ENCODE measurements at places on chromosomes 1 and 21.
A peak's percentile ranks its signal among the peaks of the same experiment; 100 is the strongest.

DNA sequence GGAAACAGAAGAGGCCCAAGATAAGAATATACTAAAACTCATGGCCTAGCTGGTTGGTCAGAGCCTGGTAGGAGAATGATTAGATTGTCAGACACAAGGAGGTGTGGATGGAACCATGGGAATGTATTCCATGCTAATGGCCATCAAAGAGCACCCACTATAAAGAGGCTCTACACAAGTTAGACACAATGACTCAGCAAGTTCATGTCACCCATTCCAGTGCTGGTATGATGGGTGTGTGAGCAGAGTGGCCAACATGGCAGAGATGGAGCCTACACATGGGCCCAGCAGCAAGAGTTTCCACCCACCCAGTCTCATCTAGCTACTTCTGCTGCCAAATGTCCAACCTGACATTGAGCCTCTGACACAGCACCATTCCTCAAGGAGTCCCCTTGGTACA, 97.5 kb upstream of the COG2 start:
- DNase-seq = no peak

GRCh38 chr1:237186675-237187074, 144.7 kb downstream of the RYR2 start:
- DNase-seq = no peak

DNA sequence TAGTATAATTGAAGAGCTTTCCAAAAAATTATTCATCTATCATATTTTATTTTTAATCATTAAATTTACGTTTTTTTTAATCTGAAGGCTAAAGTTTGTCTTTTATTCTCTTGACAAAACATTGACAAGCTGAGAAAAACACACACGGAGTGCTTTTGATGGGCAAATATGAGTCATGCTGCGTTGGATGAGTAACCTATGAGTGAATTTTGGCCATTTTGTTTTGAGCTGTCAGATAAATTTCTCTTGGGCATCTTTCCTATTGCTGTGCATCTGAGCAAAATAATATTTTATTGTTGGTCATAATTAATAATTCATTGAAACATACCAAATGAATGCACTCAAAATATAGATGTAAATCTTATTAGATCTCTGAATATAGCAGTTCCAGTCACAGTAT, 1144.1 kb upstream of the ADGRL2 start:
- no peak for DNase-seq

GRCh38 chr1:161266202-161266601, 7.7 kb downstream of the PCP4L1 start:
- DNase-seq = no peak

DNA sequence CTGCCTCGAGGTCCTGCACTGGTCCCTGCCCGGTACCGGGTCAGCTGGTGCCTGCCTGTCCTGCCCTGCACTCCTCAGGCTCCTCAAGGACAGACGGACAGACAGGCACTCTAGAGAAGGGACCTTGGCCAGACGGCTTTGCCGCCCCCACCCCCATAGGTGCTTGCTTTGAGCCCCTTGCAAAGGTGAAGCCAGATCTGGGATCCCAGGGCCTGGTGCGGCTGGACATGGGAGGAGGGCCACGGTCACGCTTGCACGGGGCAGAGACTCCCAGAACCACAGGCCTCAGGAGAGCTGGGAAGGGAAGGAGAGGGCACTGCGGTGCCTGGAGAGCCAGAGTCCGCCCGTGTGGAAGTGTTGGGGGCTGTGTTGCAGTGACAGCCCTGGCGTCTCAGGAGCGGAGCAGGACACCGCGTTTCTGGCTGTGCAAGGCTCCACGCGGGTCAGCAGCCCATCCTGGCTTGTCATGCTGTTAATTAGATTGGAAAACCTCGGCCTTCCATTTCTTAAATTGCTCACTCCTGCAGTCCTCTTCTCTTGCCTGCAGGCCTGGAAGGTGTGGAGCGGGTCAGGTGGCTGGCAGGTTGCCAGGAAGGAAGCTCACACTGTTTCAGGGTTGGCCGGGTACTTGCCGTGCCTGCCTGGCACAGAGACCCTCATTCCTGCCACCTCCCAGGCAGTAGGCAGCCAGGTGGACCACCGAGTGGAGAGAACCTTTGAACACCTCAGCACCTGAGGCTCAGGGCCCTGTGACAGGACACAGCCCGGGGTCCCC, 16.3 kb downstream of the COL18A1 start:
- DNase-seq = no peak

GRCh38 chr1:81430955-81431623, 369.6 kb upstream of the ADGRL2 start:
- no peak for DNase-seq

GRCh38 chr1:155329980-155330598, 9.4 kb downstream of the RUSC1 start:
- no peak for DNase-seq

DNA sequence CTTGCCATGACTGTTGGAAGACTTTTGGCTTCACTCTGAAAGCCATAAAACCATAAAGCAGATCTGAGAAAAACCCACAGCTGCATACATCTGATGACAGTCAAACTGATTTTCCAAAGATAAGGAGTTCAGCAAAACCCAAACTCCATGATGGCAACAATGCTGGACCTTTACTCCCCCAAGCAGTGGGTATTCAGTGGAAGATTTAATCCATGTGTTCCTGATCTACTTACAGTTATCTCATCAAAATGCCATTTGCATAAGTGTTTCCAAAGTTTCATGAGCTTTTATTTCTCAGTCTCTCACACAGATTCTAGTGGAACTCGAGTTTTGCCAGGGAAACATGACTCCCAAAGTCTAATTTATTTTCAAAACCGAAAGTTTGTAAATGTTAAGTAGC, 184.9 kb downstream of the ZC3H11B start:
- no peak for DNase-seq

- DNase-seq = no peak
Measured at GRCh38 chr1:40847023-40847745, 15.0 kb downstream of the CITED4 start.

DNA sequence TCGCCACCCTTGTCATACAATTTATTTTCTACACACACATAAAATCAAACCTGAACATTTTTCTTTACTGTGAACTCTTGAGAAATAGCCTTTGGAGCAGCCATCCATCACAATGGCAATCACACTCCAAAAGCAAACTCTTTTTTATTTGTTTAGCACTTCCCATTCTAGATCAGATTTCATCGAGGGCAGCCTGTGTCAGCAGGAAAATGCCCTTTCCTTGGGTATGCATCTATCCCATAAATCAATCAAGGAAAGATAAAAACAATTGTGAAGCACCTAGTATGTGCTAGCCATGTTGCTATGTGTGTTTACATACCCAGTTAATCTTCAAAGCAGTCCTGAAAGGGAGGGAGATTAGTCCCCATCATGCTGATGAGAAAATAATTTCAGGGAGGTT, 484.1 kb upstream of the USP24 start:
- DNase-seq = no peak

- no peak for DNase-seq
Measured at GRCh38 chr1:8754993-8755392, 62.4 kb downstream of the RERE start.

DNA sequence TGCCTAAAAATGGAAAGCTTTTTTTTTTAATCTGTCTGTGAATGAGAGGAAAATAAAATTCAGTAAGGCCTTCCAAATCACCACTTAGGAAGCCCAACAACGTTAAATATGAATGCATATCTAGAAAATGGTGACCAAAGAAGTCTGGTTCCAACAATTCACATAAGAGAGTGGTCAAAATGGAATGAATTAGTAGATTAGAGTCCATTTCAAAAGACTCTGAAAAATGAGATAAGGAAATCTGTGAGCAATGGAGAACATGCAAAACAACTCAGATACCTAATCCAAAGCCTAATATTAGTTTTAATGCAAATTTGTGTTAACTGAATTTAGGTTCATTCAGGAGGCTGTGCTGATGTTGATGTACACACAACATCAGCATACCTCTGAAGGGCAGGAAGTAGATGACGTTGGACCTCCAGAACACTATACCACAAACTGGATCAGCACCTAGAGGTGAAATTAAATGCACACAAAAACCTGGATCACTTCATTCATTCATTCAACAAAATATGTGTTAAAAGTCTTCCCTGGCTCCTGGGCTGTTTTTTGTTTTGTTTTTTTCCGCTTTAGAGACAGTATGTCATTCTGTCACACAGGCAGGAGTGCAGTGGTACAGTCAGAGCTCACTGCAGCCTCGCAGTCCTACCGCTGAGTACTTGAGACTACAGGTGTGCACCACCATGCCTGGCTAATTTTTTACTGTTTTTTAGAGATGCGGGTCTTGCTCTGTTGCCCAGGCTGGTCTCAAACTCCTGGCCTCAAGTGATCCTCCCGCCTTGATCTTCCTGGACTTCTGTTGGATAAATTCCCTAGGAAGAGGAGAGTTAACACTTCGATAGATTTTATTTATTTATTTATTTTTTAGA, 4.9 kb upstream of the BRWD1 start:
- DNase-seq = no peak

GRCh38 chr1:1430114-1430982, 5.1 kb upstream of the VWA1 start:
- DNase-seq = no peak

DNA sequence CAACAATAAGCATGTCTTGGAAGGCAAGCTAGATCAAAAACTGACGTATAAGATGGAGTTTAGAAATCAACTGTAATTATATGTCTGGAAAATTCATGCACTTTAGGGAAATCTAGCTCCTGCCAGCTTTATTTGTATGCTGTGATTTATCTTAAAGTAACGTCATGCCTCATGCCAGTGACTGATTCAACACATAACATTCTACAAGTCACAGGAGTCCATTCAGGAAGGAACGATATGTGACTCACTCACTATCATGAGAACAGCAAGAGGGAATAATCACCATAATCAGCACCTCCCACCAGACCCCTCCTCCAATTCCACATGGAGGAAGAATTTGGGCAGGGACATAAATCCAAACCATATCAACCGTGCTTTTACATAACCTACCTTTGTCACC, 682.4 kb upstream of the ADAMTS5 start:
- no peak for DNase-seq

DNA sequence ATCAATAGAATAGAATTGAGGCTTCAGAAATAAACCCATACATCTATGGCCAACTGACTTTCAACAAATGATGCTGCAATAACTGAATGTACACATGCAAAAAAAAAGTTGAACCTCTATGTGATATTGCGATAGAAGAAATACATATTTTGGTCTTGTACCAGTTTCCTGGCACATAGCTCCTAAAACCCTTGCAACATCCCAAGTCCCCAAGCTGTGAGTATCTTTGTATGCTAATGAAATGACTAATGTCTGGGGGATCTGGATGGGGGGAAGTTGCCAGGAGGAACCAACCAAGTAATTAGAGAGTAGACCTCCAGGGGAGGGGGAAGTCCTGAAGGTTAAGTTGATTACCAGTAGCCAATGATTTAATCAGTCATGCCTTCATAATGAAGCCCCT, 24.4 kb downstream of the BLZF1 start:
- DNase-seq = peak; percentile 63

DNA sequence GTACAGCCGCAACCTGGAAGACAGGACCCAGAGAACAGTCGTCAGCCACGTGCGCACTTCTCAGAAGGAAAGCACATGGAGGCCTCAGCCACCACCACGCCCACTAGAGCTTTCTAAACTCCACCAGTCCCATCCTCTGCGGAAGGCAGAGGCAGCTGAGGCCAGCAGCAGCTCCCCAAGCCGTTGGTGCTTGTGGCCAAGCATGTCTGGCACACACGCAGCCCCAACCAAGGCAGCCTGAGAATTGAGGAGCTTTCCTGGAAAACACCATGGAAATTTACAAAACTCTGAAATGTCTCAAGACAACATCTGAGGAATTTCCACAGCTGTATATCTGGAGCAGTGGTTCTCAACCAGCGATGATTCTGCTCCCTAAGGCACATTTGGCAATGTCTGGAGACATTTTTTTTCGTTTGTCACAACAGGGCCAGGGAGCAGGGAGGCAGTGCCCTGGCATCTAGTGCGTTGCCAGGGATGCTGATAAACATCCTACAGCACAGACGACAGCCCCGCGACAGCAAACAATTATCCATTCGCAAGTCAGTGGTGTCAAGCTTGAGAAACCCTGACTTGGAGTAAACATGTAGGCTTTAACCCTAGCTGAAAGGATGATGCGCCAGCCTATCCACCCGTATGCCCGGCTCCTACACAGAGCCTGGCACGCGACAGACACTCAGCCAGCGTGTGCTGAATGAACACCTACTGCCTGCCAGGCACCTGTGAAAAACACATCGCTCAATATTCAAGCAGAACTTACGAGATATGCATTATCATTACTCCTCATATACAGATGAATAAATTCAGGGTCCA, 24.7 kb downstream of the NPHP4 start:
- DNase-seq = no peak

- DNase-seq = no peak
Measured at GRCh38 chr1:6528492-6528891, 25.8 kb downstream of the NOL9 start.

GRCh38 chr1:180778782-180779398, 133.8 kb upstream of the KIAA1614 start:
- no peak for DNase-seq

DNA sequence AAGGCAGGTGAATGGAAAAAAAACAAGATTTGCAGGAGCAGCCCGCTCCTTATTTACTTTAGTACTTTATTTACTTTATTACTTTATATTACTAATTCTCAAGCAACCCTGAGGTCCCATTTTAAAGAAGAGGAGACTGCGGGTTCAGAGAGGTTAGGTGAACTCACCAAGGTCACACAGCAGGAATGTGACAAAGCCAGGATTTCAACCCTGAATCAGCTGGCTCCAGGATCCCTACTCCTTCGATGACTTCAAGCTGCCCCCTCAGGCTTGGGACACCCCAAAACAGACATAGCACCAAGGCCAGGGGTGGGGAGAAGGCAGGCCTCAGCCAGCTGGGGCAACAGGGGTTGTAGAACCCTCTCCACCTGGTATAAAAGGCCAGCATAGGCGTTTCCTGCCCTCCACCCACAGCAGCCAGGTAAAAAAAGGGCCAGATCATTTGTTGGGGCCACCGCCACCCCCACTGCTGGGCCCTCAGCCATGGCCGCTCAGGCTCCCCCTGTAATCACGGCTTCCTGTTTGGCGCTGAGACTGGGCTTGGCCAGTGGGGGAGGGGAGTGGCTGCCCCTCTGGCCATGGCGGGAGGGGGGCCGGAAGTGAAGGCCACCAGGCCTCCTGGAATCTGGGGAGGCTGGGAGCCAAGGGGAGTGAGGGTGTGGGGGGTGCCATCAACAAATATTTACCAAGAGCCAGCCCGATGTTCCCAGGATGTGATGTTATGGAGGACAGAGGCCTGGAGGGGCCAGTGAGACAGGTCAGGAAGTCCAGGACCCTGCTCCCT, 6.6 kb downstream of the SDC3 start:
- no peak for DNase-seq

- DNase-seq = no peak
Measured at GRCh38 chr1:101250656-101251272, 13.9 kb downstream of the S1PR1 start.

DNA sequence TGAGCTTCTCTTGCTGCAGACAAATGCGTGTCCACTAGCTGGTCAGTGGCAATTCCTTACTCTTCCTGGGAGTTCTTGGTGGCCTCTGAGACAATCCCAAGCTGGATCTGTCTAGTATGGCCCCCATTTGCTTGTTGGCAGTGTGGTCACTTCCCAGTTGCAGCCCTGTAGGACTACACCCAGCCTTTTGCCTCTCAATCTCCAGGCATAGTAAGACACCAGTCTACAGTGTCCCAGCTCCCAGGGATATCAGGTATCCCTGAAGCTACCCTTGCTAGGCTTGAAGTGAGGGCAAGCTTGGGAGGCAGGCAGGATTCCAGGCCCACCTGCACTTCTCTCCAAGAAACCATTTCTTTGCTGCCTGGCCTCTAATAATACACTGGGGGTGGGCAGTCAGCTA, 316.6 kb downstream of the RYR2 start:
- no peak for DNase-seq

Data from SIG-M5 (cell line).